Pulmonary artery endothelial cell (primary cell): ENCODE measurements at places on chromosomes 6 and 20. TPM values are rescaled to one million over a fixed set of nuclear protein-coding genes. Genes with fewer than 3 reads are reported as not detected.

The WFDC10B gene
- not detected in 2 replicates for total RNA-seq

The VSX1 gene
- not detected in 2 replicates for total RNA-seq

The TFAP2D gene
- not detected in 2 replicates for total RNA-seq

The FGD2 gene
- not detected in 2 replicates for total RNA-seq

The GLP1R gene
- not detected in 2 replicates for total RNA-seq

The PNPLA1 gene
- total RNA-seq: not detected in 2 replicates

The GHRH gene
- not detected in 2 replicates for total RNA-seq

The SPATS1 gene
- not detected in 2 replicates for total RNA-seq

The MUCL3 gene
- not detected in 2 replicates for total RNA-seq

GRCh38 chr6:97939440-97940168 lies 656.6 kb upstream of the MMS22L start:
- DNase-seq: no peak

- DNase-seq: no peak
These were observed 33.8 kb upstream of the KIF25 start for GRCh38 chr6:167963589-167964057.

DNA sequence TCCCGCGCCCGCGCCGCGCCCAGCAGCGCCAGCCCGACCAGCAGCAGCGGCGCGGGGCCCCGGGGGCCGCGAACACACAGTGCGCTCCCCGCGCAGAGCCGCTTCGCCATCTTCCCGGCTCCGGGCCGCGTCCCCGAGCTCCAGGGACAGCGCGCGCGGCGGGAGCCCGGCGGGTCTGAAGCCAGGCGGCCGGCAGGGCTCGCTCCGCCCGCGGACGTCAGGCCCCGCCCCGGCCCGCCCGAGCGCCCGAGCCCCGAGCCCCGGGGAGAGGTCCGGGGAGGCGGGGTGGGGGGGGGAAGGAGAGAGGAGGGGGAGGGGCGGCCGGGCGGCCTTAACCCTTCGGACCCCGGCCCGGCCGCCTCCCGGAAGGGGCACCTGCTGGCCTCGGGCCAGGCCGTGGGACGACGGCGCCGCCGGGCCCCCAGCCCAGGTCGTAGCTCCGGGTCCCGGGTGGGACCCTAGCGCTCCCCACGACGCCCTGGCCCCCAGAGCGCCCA lies at the start of gene LAMA5:
Gene LAMA5, minus strand, starts transcription at position 177 of the 497 bp plus-strand sequence. Its CDS starts 67 bp downstream, at position 110.
- no peak for DNase-seq

DNA sequence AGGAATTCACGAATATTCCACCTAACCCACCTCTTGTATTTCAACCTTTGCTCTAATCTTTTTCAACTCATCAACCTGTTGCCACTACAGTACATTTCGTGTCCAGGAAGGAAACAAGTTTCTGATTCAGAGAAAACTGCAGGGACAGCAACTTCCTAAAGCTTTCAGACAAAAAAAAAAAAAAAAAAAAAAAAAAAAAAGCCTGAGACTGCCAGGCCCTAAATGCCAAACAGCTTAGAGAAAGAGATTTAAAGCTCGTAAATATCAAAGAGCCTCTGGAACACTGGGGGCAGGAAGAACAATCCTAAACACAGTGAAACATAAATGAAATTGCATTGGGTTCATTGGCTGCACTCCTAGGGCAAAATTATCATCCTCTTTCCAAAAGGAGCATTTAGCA lies 411.2 kb upstream of the SPTLC3 start:
- no peak for DNase-seq

DNA sequence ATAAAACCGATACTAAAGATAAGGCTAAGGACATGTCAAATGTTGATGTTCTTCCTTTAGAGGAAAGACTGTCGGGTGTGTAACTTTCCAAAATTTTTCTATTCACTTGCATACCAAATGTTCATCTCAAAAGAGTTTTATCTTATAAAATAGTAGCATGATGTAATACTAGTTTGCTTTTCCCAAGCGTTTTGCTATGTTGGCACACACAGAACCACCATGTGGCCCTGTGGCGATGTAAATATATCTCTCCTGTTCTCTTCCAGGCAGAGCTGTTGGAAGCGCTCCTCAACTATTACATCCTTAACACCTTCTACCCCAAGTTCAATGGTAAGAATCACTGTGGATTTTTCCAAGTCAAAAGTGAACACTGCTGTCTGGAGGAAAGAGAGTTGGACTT lies 26.5 kb downstream of the LBP start:
- DNase-seq: no peak

DNA sequence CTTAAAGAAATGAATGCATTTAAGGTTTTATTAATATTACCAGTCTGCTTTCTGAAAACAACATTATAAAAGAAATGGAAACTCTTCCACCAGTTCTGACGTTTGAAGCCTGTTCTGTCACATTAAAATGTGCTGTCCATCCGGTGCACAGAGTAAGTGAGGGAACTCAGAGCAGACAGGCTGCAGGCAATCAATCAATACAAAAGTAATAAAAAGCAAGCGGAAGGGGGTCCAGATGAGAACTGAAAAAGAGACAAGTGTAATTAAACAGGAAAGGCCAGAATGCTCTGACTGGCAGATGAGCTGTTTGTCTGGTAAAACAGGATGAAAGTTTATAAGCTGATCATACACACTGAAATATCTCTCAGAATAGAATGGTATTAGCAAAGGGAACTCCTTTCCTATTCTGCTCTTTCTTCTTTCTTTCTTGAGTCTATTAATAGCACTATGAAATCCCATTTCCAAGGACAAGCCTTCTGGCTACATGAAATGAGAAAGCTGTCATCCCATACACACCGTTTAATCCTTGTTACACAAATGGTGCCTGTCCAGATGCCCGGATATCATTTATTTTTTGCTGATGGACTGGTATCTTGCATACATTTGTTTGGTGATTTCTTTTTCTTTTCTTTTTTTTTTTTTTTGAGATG lies 94.3 kb downstream of the RAMACL start:
- DNase-seq: no peak

DNA sequence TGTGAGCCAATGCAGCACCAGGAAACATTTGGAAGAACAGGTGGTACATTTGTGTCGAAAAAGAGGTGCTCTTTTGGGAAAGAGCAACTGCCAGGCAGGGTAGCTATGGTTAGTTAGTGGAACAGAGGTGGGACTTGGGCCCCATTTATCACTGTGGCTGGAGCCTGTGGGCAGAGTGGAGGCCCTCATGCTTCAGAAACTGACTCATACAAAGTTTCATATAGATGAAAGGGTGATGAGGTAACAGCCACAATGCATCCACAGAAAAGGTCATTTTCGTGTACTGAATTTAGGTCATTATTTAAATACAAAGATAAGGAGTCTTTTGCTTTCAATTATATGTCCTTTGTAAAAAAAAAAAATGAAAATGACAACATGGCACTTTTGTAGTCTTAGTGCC lies 76.4 kb upstream of the HS3ST5 start:
- DNase-seq: no peak

- no peak for DNase-seq
These were observed 621.5 kb upstream of the CDH4 start for GRCh38 chr20:60630609-60631008.

GRCh38 chr20:23587631-23588030 lies 18.1 kb downstream of the CST9 start:
- no peak for DNase-seq

DNA sequence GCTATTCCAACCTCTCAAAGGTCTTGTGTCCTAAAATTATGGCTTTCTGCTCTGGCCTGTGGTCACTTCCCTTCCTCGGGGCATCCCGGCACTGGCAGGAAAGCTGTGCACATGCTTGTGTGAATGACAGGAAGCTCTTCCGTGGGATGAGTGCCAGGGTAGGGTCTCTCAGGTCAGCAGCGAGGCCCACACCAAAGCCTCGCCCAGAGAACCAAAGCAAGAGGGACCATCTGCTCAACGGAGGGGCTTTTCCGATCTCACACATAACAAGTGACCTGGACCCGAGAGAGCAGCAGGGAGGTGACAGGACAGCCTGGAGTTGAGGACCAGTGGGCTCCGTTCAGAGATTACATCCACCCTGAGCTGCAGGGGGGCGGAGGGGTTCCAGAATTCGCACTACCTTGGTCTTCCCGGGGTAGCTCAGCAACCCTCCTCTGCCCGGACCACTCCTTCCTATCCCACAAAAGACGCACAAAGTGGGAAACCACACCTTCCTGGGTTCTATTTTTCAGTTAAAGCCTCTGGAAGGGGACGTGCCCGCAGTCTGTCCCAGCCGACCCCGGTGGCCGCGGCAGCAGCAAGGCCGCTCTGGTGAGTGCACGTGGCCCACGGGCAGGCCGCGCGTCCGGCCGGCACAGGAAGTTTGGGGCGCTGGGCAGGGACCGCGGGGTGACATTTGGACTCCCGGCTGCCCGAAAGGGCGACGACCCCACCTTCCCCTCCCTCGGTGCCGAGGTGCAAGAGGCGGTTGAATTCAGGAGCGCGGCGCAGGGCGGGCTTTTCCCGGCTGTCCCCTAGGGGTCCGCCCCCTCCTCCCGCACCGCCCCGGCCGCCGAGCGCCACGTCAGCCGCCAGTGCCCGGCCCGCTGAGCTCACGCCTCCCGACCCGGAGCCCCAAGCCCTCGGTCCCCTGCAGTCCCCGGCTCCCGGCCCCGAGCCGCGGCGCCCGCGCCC lies 988 bp downstream of the TXNDC5 start:
- DNase-seq: peak; percentile 81

GRCh38 chr20:33647603-33648395 lies 14.3 kb upstream of the C20orf144 start:
- DNase-seq: no peak

DNA sequence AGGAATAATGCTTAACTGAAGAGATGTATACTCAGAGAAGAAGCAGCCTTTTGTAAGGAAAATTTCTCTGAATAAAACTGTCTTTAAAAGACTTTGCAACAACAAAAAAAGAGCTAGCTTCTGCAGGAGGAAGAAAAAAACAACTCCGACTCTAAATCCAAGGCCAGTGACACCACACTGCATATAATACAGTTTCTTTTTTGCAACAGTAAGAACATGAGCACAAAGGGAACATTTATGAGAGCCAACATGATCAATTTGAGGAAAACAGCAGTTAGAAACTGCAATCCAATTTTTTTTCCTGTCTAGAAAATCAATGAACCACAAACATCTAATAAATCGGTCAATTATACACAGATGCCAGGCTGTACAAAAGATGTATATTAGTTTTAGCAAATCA lies 42.9 kb upstream of the UST start:
- DNase-seq: no peak

GRCh38 chr6:20427856-20428255 lies 26.2 kb downstream of the E2F3 start:
- DNase-seq: no peak

DNA sequence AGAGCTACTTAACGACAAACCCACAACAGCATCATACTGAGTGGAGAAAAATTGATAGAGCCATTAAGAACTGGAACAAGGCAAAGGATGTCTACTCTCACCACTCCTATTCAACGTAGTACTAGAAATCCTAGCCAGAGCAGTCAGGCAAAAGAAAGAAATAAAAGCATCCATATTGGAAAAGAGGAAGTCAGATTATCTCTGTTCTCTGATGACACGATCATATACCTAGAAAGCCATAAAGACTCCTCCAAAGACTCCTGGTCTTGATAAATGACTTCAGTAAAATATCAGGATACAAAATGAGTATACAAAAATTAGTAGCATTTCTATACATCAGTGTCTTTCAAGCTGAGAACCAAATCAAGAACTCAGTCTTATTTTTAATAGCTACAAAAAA lies 17.0 kb upstream of the FHL5 start:
- DNase-seq: no peak

GRCh38 chr20:40894237-40894630 lies 134.4 kb upstream of the TOP1 start:
- DNase-seq: no peak

DNA sequence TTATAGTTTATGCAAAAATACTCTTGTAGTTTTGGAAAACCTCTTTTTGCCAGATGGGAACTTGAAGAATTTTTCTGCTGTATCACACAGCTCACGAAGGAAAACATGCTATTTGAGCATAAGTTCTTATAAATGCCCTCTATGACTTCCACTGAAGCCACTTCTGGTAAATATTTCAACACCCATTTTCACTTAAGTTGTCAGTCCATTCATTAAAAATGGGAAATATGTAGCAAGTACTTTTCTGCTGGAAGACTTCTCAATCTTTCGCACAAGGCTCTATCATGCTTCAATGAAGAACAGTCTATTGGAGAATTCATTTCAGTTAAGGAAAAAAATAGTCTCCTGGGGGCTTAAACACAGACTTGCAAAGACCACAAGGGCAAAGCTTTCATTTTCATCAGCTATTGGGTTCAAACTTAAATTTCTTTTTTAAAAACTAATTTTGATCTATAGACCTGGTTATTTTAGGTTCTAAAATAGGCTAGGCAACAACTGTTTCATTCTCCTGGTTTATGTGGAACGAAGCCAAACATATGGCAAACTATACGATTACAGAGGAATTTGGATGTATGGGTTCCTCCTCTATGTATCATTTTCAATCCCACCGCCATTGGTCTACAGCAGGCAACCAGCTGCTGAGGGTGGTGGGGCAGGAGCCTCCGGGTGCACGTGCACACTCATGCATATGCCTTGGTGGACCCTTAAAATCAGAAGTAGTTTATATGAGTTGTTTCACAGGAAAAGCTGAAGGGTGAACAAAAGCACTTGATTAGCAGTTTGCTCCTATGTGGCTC lies 38.7 kb downstream of the LAMA4 start:
- DNase-seq: no peak
